ENCODE measurements at places on chromosomes 2 and 18. TPM values are rescaled to one million over a fixed set of nuclear protein-coding genes. Genes with fewer than 3 reads are reported as not detected.

The NT5C1B gene
- not detected for total RNA-seq

The DSG1 gene
- total RNA-seq: not detected

The PID1 gene
- 4.1 TPM for total RNA-seq

The SCN3A gene
- total RNA-seq: 0.02 TPM

The PSMA8 gene
- not detected for total RNA-seq

The KDSR gene
- 39.1 TPM for total RNA-seq

The IKZF2 gene
- total RNA-seq: 0.29 TPM

The NR4A2 gene
- 2.0 TPM for total RNA-seq

The SLC9A4 gene
- total RNA-seq: not detected

The IL1F10 gene
- 0.09 TPM for total RNA-seq

The ERFE gene
- 7.6 TPM for total RNA-seq

The RGPD4 gene
- total RNA-seq: not detected

The HPCAL1 gene
- total RNA-seq: 329 TPM

The DOK6 gene
- not detected for total RNA-seq

The NDC80 gene
- total RNA-seq: 10.9 TPM

The ZSWIM2 gene
- not detected for total RNA-seq

The SP5 gene
- not detected for total RNA-seq

The PARD3B gene
- 0.93 TPM for total RNA-seq

The ELAC1 gene
- 5.8 TPM for total RNA-seq

The C2orf66 gene
- 0.08 TPM for total RNA-seq

The CXCR4 gene
- total RNA-seq: 1.0 TPM
